Non-pigmented ciliary epithelial cell (primary cell): ENCODE measurements at places on chromosomes 5 and 9.

DNA sequence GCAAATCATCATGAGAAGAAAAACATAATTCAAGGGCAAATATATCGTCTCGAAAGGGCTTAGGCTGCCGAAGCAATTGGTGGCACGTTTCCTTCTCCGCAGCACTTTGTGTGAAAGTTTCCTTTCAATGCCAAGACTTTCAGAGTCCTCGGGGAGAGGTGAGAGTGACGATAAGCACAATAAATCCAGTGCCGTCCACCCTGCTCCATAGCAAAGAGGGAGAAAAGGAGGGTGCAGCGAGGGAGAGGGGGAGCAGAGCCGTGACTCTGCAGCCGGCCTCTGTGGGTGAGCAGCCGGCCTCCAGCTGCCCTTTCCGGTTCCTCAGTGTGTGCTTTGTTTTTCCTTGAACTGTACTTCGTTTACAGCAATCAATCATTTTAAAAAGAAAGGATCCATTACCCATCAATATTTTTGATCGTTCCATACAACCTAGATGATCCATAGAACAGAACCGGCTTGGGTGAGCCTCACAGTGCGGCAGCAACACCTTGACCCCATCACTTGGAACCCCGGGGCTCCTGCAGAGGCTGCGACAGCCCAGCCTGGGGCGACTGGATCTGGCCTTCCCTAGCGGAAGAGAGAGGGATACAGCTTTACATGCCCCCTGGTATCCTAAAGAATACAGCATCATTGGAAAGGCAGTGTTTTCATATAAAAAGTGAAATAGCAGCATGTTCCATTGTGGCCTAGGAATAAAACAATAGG, 247.0 kb upstream of the IRX4 start:
- DNase-seq, result no peak

DNA sequence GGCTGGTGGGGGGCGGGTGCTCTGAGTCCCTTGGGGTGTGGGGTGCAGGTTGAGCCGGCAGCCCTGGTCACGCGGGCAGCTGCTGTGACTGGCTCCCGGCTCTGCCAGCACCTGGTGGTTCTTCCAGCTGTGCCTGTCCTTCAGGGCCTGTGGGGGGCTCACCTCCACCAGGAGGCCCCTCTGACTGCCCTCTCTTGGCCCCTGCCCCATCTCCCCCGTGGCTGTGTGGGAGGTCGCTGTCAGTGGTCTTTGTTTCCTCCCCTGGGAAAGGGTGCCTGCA, 3.3 kb downstream of the RXRA start:
- no peak for DNase-seq

GRCh38 chr9:90441814-90442213, 200.8 kb downstream of the DIRAS2 start:
- no peak for DNase-seq

DNA sequence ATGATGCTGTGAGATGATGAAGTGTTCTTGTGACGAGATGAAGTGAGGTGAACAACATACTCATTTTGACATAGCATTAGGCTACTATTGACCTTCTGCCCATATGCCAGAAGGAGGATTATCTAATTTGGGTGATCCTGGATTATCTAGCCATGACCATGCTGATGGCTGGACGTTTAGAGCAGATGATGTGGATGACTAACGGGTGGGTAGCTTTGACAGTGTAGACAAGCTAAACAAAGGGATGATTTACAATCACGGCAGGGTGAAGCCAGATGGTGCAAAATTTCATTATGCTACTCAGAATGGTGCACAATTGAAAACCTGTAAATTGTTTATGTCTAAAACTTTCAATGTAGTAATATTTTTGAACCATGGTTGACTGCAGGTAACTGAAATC, 2403.4 kb upstream of the ACO1 start:
- no peak for DNase-seq

GRCh38 chr5:36576721-36577120, 29.7 kb upstream of the SLC1A3 start:
- DNase-seq, result no peak

DNA sequence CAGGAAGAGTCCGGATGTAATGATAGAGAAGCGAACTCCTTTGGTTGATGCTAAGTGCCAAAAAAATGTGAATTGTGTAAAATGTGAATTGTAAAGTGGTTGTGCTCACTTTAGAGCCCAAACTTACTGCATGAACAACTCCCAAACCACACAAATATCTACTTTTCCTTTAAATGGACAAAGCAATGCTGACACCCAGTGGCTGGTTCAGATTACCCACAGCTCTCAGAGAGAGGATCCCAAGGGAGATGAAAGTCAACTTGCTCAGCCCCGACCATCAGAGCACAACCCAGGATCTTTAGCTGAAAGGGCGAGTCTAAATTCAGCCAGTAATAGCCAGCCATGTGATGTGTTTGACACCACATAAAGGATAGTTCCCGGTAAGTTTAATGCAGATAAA, 133.7 kb downstream of the NMUR2 start:
- no peak for DNase-seq

DNA sequence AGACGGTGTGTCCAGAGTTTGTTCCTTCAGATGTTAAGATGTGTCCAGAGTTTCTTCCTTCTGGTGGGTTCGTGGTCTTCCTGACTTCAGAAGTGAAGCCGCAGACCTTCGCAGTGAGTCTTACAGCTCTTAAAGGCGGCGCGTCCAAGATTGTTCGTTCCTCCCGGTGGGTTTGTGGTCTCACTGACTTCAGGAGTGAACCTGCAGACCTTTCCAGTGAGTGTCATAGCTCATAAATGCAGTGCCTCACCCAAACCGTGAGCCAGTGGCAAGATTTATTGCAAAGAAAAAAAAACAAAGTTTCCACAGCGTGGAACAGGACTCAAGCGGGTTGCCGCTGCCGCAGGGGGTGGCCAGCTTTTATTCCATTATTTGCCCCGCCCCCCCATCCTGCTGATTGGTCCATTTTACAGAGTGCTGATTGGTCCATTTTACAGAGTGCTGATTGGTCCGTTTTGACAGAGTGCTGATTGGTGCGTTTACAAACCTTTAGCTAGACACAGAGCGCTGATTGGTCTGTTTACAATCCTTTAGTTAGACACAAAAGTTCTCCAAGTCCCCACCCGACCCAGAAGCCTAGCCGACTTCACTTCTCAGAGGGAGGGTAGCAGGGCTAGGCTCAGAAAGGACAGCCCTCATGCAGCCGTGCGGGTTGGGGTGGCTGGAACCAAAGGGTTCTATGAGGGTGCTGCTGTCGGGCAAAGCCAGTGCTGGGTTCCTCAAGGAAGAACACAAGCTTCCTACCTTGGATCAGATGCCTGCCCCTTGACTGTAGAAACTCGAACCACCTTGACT, 9.1 kb upstream of the RNF130 start:
- no peak for DNase-seq

- DNase-seq, result no peak
Measured at GRCh38 chr9:93054758-93055704, 3.5 kb upstream of the SUSD3 start.

DNA sequence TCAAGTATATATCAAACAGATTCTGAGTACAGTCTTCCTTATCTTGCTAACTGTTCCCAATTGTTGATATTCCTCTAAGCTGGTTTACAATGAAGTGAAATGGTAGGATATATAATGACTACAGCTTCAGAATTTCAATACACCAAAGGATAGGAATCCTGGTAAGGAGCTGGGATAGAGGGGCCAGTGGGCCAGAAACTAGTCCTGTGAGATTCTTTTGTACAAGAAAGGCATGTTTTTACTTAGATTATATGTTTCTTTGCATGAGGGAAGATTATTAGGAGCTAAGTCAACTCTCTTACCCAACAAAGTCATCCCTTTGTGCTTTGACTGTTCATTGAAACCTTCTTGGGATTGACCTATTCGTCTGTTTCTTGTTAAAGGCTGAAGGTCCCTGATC, 435.7 kb downstream of the PLK2 start:
- no peak for DNase-seq

- no peak for DNase-seq
Measured at GRCh38 chr9:17204611-17205152, 69.8 kb downstream of the CNTLN start.

GRCh38 chr9:77910194-77910621, 121.4 kb downstream of the GNAQ start:
- no peak for DNase-seq
